ENCODE measurements at places on chromosomes 2 and 18.

DNA sequence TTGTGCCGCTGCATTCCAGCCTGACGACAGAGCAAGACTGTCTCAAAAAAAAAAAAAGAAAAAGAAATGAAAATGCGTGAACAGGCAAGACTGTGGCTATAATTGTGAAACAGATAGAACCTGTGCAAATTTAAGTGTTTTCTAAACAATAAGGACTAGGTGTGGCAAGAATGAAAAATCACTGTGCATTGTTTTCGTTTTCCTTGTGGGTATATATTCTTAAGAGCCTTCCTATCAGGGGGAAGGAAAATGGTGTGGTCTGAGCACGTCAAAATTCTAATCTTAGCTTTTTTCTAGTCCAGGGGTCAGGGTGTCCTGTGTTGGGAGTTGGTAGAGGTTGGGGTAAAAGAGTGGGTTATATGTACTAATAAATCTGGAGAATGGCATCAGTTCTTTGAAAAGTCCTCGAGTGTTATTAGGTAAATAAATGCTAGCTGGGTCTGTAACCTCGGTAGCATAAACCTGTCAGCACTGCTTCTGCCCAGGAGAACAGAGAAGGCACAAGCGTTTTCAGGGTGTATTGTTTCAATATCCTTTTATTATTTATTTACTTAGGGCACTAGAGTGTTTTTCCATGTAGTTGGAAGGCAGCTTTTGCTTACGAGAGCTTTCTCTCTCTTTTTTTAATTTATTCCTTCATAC lies 11.6 kb downstream of the ATP6V1C2 start:
- DNase-seq: no peak

DNA sequence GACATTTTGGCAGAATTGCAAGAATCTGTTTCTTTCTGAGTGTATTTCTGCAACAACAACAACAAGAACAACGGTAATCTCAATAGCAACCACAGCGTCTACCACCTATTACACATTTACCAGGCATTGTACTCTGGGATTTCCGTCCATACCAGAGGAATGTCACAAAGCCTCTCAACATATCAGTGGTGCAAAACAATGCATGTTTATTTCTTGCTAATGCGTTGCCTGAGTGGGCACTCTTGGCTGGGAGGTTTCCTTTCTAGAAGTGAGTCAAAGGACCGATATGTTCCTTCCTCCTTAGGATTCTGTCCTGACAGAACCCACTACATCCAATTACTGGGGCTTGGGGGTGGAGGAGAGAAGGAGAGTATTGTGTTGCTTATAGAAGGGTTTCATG lies 585.6 kb downstream of the TSN start:
- DNase-seq: no peak

GRCh38 chr2:108554528-108554927 lies 20.3 kb downstream of the LIMS1 start:
- no peak for DNase-seq

DNA sequence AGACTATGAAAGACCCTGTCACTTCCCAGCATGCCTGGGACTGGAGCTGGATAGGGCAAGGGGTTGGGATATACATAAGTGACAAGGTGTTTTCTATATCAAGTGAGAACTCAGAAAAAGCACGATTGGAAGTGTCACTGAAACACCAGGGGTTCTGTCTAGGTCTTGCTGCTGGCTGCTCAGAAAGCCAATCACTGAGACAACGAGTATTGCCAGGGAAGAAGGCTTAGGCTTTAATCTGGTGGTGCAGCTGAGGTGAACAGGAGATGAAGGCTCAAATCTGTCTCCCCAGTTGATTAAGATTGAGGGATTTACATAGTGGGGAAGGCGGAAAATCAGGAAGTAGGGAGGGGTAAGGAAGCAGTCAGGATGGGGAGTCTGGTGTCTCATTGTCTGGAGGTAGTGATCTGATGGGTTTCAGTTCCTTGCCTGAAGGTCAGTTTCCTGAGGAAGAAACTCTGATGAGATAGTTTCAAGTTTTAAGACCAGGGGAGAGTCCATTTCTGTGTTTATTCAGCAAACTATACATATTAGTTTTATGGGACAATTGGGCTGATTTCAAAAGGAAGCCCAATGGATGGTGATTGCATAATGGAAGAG lies 3.5 kb upstream of the C2orf74 start:
- DNase-seq: no peak

DNA sequence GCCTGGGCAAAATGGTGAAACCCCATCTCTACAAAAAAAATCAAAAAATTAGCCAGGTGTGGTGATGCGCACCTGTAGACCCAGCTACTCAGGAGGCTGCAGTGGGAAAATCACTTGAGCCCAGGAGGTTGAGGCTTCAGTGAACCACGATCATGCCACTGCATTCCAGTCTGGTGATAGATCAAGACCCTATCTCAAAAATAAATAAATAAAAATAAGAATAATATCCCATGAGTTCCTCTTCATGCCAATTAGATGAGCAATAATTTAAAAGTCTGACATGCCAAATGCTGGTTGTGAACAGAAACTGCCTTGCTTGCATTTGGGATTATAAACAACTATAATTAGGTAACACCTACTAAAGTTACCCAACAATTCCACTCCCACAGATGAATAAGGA lies 22.1 kb upstream of the ANKRD44 start:
- no peak for DNase-seq

DNA sequence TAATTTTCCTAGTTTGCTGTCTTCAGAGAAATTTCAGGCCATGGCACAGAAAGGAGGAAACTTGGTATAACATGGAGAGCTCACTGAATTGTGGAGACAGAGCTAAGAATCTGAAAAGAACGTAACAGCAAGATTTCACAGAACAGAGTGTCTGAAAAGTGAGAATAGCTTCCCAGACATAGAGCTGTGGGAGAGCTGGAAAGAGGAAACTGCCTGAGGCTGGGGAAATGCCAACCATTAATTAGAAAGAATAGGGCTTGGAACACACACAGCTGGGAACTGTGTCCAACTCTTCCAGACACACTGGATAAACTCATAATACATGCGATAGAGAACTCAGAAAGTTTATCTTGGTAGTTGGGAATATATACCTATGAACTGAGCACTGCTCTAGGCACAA lies 51.6 kb upstream of the KYNU start:
- DNase-seq: no peak

DNA sequence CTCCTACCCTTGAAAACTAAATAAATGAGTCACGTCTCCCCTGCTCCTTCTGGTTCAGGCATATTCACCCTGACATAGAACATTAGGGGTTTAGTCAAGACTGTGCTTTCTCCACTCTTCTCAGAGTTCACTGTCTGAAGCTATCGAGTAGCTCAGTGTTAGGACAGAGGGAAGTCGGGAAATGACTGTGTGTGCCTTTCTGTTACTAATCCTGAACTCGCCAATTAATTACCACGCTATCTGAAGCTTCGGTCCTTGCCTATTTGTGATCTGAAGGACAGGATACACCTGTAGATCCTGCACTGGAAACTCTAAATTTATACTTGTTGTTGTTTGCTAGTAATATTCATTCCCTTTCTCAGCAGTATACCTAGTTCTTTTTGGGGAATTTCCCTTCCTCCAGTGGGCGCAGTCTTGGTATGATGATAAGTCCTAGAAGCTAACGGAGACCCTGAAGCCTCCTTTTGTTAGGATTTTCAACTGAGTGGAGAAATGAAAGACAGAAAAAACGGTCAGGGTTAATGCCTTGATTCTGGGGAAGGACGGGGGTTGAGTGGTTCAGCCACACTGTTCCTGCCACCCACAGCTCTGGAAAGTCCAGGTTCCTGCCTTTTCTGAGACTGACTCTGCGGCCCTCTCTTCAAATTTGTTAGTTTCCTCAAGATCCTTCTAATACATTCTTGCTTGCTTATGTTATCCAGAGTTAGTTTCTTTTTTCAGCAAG lies 218.0 kb downstream of the DLGAP1 start:
- DNase-seq: no peak

- no peak for DNase-seq
Measured at GRCh38 chr2:21500401-21500945, 376.7 kb downstream of the TDRD15 start.

- DNase-seq: no peak
Measured at GRCh38 chr18:3892152-3892551, 442.2 kb downstream of the TGIF1 start.

GRCh38 chr2:115460008-115460407 lies 1017.6 kb downstream of the DPP10 start:
- DNase-seq: no peak

- DNase-seq: no peak
Measured at GRCh38 chr2:69559442-69560146, 83.9 kb downstream of the AAK1 start.

GRCh38 chr2:173713904-173714555 lies 251.1 kb downstream of the SP3 start:
- no peak for DNase-seq

- DNase-seq: no peak
Measured at GRCh38 chr2:126932966-126933710, 34.4 kb downstream of the TEX51 start.

GRCh38 chr18:62499263-62499650 lies 23.6 kb upstream of the ZCCHC2 start:
- no peak for DNase-seq

- no peak for DNase-seq
Measured at GRCh38 chr18:23244401-23244800, 109.1 kb downstream of the CABLES1 start.

DNA sequence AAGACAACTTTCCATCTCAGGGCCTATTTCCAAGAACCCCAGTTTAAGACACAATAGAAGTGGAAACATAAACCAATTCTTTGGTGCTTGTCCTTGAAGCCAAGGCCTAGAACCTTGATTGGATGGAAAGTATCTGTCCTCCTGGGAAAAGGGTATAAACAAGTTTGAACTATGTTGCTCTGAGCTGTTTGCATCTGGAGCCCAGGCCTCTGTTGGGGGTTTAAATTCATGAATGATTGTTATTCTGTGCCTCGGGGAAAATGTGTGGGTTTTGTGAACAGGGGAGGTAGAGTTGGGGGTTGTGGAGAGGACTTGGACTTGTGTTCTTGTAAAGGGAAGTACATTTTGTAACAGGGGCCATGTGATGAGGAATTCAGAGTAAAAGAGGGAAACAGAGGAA lies 406.1 kb downstream of the SLC4A3 start:
- no peak for DNase-seq

GRCh38 chr2:215969131-215969841 lies 44.1 kb downstream of the MREG start:
- DNase-seq: no peak

- no peak for DNase-seq
Measured at GRCh38 chr18:62763101-62763521, 47.8 kb downstream of the PHLPP1 start.

GRCh38 chr2:208265371-208265800 lies 669 bp upstream of the PIKFYVE start:
- no peak for DNase-seq

DNA sequence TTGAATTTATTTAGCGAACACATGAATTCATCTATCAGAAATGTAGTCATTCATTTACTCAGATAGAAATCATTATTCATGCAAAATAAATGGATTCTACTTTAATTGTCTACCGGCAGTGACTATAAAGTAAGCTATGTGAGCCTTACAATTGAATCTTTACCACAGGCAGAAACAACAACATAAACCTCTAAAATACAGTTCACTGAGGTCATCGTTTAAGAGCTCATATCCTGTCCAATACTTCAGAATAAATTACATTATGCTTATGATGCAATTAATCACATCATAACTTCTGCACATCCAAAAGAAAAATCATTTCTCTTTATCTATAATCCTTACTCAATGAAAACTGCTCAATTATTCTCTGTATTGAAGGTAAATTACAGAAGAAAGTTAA lies 244.7 kb downstream of the HNMT start:
- DNase-seq: no peak

DNA sequence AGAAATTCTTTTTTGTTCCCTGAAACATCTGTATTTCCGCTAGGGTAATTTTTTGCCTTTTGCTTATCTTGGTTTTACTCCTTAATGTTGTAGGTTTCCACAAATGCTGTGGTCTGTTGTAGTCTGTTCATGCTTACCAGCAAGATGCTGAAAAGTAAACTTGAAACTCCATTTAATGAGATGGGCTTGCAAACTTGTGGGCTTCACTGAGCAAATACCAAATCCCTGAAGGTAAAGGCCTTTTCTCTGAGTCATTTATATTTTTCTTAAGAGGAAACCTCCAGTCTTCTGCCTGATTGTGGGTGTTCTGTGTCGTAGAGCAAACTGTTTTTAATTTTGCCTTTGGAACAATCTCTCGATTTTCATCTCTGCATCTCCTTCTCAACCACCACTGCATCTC lies 9.3 kb downstream of the SP140 start:
- DNase-seq: no peak

DNA sequence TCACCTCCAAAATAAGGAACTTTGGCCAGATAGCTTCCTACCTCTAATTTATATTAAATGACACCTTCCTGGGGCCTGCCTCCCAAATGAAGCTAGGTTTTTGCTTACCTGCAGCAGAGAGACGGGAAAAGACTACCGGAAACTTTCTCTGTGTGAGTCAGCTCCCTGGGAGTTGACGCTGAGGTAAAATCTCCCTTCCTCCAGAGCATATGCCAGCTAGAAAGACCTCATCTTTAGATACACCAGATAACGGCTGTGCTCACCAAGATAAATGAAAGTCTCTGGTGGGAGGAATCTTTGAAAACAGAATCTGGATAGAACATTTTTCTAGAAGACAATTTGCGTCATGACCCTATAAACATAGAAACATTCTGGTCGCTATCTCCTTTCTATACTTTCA lies 99.7 kb upstream of the RFX8 start:
- DNase-seq: no peak

DNA sequence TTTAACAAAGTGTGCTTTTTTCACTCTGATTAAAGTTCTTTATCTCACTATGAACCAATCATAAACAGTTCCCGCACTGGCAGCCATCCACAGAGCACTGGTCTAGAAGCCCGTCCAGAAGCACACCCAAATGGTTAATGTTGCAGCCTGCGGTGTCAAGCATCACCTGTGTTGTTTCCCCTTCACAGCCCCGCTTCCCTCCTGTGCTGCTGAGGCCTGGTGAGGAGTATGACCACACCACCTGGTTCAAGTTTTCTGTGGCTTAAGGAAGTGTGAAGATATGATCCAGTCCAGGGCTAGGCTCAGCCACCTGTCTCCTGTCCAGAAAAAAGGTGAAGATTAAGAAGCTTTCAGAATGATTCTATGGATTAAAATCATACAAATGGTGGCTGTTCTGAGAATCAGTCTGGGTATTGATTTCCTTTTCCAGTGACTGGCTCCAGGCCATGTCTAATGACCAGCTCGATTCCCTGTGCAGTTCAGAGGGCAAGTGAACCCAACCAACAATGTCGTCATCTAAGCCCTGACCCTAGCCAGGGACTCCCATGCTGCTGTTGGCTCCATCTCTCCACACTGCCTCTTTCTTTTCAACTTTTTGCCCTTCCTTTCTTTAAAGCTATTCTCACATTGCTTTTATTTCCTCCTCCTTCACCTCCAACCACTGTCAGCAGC lies 17.7 kb downstream of the SRSF7 start:
- no peak for DNase-seq

- no peak for DNase-seq
Measured at GRCh38 chr18:36378205-36378604, 80.7 kb downstream of the FHOD3 start.

- DNase-seq: no peak
Measured at GRCh38 chr2:168767258-168767657, 35.2 kb upstream of the NOSTRIN start.

GRCh38 chr18:21820033-21820810 lies 79.6 kb downstream of the MIB1 start:
- DNase-seq: no peak

All from stimulated activated CD8-positive, alpha-beta memory T cell treated with anti-CD3 and anti-CD28 coated beads, Interleukin-7, amount 100 ng/mL, for 24 hours (primary cell).